GM03348 (cell line): ENCODE measurements at places on chromosomes 16 and 17.
A peak's percentile ranks its signal among the peaks of the same experiment; 100 is the strongest.

DNA sequence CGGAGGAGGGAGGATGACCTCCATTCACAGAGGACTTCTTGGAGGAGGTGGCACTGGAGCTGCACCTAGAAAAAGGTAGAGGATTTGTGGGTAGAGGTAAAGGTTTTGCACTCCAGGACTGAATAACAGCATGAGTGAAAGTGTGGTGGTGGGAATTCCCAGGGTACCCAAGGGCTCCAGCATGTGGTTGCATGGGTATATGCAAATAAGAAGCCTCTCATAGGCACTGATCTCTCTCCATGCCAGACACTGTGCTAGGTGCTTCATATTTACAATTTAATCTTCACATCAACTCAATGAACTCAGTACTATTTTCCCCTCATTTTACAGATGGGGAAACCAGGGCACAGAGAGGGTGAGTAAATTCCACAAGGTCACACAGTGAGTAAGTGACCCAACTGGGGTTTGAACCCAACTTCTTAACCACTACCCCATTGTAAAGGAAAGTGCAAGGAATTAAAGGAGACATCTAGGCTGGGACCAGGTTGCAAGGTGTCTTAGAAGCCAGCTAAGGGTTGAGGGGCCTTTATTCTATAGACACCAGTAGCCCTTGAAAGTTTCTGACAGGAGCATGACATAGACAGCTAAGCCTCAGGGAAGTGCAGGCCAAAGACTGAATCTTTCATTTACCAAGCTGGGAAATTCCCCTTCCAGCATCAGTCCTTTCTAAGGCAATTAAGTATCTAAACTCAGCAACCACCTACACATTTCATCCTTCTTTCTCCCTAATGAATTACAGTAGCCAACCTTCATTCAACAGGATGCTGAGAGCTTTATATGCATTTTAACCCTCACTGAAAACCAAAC, 21.3 kb downstream of the SCNN1B start:
- no peak for DNase-seq

- no peak for DNase-seq
These were observed 16.8 kb upstream of the TRPV2 start for GRCh38 chr17:16398270-16399267.

DNA sequence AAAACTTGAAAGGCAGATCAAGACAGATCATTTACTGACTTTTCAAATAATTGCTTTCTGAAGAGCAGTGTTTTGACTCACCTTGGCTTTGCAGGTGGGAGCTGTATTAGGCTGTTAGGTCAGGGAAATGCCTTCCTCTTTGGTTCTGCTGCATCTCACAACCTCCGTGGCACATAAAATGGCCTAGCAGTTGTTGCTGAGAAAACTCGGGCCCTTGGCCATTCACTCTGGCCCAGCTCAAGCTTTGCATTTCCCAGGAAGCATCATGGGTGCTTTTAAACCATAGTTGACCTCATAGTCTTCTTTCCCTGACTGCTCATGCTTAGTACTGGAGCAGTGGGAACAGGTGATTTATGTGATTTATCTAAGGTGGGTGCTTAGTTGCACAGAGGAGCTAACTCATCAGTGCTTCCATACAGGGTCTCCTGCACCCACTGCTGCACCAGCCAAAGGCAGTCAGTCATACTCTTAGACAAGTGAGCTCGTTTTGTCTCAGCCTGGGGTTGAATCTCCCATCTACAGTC, 83.6 kb downstream of the KSR1 start:
- no peak for DNase-seq

GRCh38 chr17:80441133-80441578, 26.2 kb downstream of the ENDOV start:
- peak; percentile 76 for DNase-seq

- DNase-seq, result peak; percentile 81
These were observed 30.2 kb downstream of the XPO6 start for GRCh38 chr16:28181515-28181914.

DNA sequence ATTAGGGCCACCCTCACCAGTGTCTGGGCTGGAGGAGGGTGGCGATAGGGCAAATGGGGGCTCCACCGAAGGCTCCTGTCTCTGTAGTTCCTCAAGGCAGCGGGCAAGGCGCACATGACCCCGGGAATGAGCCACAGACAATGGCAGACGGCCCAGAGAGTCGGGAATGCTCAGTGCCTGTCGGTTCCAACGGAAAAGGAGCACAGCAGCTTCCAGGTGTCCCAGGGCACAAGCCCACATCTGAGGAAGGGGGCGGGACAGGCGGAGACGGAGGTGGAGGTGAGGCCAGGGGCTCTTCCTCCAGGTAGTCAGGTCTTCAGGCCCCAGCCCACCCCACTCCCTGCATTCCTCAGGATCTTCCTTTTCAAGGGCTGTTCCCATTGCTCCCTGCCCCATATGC, 5.1 kb upstream of the SPAG7 start:
- DNase-seq, result no peak

DNA sequence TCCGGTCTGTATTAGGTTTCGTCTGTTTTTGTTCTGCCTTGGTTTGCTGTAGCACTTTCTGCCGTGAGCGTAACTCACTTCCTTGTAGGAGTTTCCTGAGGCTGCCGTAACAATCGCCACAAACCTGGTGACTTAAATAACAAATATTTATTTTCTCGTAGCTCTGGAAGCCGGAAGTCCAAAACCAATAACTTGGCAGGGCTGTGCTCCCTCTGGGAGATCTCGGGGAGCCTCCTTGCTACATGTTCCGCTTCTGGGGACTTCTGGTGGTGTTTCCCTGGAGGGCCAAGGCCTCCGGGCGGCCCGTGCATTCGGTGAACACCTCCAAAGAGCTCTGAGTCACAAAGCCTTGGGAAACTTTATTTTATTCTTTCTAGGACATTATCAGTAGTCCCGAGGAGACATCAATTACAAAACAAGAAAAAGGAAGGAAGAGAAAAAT, 6.8 kb upstream of the WDR45B start:
- DNase-seq, result no peak

GRCh38 chr16:30004424-30004776, 6.4 kb downstream of the DOC2A start:
- DNase-seq, result no peak

- no peak for DNase-seq
These were observed 535.4 kb upstream of the C16orf82 start for GRCh38 chr16:26531290-26531730.

DNA sequence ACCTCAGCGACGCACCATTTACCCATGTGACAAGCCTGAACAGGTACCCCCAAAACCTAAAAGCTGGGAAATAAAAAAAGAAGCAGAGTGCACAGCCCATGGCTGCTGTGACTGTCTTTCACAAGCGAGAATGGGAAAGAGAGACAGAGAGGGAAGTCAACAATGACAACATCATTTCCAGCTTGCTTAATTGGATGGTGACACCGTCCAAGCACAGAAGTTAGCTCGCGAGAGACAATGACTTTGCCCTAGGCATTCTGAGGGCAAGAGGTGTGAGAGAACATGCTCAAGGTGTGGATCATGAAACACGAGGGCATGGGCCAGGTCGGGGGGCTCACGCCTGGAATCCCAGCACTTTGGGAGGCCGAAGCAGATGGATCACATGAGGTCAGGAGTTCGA, 19.3 kb upstream of the NSMCE1 start:
- no peak for DNase-seq

DNA sequence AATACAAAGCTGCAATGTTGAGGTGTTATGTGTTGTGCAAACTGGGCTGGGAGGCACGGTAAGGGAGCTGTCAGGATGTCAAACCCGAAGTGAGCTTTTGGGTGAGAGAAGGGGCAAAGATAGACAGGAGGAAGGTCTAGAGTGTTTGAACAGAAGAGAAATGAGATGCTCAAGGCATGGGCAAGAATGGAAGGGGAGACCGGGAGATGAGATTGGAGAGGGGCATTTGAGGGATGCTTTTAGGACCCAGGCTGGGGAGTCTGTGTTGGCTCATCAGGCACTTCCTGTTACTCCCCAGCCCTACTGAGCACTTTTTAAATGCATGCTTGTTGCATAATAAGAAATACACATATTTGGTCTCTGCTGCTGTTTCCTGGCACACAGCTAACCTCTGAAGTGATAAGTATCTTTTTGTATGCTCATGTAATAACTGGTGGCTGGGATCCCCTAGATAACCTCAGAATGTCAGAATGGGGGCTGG, 13.7 kb downstream of the UNC45B start:
- DNase-seq, result no peak

- no peak for DNase-seq
These were observed 23.7 kb downstream of the ZC3H18 start for GRCh38 chr16:88593910-88594309.

DNA sequence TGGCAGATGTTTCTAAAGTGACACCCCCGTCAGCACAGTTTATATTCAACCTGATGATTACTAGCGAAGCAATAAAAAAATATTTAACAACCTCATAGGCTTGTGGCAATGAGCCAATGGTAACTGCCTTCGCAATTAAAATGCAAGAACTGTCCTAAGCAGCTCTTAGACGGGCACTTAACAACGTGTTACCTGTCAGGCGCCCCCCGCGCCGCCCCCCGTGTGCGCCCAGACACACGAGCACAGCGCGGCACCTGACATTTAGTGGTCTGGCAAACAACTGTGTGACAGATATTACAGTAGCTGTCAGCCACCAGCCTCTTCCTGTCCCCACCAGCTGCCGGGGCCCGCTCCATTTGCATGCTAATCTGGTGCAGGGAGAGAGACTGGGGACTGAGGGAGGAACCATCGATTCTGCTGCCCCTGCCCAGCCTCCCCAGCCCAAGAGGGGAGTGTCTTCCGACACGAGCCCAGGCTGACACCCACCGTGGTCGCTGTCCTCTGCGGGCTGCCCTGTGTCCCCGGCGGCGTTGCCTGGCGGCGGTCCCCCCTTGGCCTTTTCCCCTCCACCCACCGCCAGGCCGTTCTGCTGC, 12.7 kb downstream of the NDUFAF8 start:
- no peak for DNase-seq

DNA sequence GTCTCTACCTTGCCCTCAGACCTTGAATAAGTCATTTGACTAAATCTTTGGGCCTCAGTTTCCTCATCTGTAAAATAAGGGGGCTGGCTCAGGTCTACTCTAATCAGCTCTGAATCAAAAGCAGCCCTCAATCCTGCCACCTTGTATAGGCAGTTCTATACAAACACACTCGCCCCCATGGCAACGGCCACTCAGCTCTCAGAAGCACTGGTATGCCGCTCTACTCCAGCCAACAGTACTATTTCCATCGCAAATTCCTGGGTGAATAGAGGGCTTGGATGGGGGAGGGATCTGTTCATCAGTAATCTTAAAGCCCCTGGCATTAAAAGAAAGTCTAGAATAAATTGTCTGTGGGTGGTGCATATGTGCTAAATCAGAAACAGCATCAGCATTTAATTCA, 21.2 kb upstream of the TAOK1 start:
- DNase-seq, result no peak

GRCh38 chr17:57766318-57766943, 21.3 kb upstream of the CCDC182 start:
- DNase-seq, result no peak

- DNase-seq, result peak; percentile 93
These were observed 254.4 kb downstream of the C16orf95 start for GRCh38 chr16:87062569-87063442.

GRCh38 chr17:62981933-62982332, 15.9 kb downstream of the TANC2 start:
- DNase-seq, result no peak

DNA sequence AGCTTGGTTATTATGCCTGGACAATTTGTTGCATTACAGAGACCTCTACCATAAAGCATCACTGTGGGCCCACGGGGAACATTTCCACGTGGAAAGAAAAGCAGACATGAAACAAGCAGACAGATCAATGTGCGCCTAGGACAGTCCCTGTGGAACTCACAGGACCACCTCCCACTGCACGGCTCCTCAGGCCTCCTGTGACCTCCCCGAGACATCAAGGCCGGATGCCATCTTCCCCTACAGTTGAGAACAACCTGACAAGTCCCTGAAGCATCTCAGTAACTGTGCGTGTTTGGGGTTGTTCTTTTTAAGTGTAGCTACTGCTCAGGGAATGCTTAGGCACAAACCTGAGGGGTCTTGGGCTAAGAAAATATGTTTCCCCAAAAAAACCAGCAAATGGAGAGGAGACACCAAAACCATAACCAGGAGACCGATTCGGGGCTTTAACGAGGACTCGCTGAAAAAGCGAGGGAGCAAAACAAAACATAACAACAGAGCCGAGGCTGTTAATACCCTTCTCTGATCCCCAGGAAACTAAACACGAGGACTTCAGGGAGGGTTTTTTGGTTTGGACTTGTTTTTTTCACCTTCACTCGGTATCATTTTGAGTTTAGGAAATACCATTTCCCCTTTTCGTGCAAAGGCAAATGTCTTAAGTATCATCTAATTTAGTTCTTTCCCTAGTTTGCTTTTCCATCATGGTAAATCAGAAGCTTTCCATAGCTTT, 87.1 kb downstream of the CYTH1 start:
- no peak for DNase-seq

- no peak for DNase-seq
These were observed 88.3 kb upstream of the GSE1 start for GRCh38 chr16:85524630-85525419.

DNA sequence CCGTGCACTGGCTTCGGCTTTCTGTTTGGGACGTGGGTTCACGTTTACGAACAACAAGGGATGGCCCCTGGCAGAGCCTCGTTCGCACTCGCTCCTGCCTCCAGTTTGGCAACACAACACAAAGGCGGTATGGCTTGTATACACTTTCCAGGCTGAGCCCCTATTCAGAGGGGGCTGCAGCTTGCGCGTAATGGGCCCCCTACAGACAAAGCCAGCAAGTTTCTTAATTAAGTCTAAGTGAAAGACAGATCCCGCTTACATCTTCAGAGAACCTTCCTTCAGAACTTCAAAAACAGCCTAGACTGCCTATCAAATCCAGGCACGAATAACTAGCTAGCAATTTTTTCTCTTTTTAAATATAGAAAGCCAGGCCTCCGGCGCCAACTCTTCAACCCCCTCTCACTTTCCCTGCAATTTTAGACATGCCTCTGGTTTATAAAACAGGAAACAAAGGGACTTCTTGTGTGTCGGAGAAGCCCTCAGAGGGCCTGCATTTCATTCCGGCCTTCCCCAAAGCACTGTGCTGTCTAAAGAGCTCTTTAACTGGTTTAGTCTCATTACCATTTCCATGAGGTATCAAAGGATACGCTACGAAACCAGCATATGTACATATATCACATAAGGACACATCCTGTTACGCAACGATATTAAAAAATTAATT, 244.9 kb downstream of the STX8 start:
- no peak for DNase-seq

DNA sequence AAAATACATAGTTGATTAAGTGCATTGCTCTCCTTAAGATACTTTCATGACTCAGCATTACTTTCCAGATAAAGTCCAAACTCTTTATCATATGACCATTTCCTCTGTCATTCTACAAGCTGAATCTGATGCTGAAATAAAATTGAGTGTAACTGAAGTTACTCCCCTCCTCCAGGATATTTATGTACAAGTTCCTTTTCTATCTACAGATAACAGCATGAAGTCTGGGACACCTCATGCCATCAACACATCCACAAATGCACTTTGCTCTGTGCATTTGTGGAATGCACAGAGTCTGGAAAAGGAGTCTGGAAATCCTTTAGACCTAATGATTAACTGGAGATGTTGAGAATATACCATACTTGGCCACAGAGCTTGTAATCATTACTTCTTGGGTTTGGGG, 60.5 kb downstream of the ACSM2B start:
- DNase-seq, result no peak
